ENCODE measurements at places on chromosomes 4 and X.

GRCh38 chr4:136342666-136343065 lies 1189.6 kb downstream of the PCDH18 start:
- DNase-seq = no peak

DNA sequence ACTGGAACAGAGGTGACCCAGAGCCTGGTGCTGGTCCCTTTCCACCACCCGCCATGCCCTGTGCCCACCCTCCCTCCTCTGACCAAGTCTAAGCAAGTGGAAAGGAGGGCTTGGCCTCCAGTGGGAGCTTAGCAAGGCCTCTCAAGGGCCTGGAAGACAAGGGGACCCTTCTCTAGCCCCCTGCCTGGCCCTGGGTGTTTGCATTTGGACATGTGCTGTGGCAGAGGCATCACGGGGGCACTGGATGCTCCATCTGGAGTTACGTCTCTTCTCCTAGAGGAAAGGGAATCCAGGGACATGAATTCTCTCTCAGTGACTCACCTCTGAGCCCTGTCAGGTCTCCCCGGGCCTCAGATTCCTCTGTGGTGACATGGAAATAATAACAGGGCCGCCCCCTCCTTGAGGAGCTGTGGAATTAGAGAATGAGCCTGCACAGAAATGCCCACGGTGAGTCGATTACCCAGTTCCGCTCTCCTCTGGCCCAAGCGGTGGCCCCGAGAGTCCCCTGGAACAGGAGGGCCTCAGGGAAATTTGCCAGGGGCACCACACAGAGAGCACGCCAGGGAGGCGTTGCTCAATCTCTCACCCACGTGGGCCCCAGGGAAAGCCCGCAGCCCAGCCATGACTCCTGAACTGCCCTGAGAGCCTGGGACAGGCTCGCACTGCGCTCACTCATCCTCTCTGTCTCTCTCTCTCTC lies 189.6 kb downstream of the BCOR start:
- no peak for DNase-seq

- no peak for DNase-seq
Observed at GRCh38 chr4:183082053-183082452, 17.0 kb upstream of the WWC2 start.

- DNase-seq = no peak
Observed at GRCh38 chr4:140004549-140004895, 149.5 kb downstream of the MAML3 start.

GRCh38 chr4:15779306-15779705 lies 1.2 kb downstream of the CD38 start:
- DNase-seq = no peak

- no peak for DNase-seq
Observed at GRCh38 chr4:90960840-90961239, 833.6 kb downstream of the CCSER1 start.

- no peak for DNase-seq
Observed at GRCh38 chrX:9646471-9647224, 119.0 kb downstream of the GPR143 start.

DNA sequence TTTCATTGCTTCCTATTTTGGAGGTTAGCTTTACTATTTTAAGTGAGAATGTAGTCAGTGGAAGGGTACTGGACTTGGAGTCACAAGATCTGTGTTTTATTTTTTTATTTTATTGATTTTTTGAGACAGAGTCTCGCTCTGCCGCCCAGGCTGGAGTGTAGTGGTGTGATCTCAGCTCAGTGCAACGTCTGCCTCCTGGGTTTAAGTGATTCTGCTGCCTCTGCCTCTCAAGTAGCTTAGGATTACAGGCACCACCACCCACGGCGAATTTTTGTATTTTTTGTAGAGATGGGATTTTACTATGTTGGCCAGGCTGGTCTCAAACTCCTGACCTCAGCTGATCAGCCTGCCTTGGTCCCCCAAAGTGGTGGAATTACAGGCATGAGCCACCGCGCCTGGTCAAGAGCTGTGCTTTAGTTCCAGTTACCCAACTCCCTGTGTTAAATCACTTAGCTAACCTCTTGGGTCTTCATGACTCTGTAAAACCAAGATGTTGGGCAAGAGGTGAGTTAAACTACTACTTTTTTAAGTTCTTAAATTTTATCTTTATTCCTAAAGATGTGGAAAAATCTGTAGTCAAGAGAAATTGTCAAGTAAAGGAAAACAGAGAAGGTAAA lies 11.2 kb downstream of the USP9X start:
- no peak for DNase-seq

- no peak for DNase-seq
Observed at GRCh38 chr4:13546142-13546940, 2.0 kb upstream of the NKX3-2 start.

- DNase-seq = no peak
Observed at GRCh38 chr4:184364100-184364921, 110.0 kb downstream of the IRF2 start.

Measured in stimulated activated CD4-positive, alpha-beta T cell treated with anti-CD3 and anti-CD28 coated beads, Interleukin-12 subunit alpha, Interleukin-12 subunit beta, amount 100 ng/mL, for 24 hours (primary cell).